ENCODE measurements at places on chromosomes 2 and 18.
A peak's percentile ranks its signal among the peaks of the same experiment; 100 is the strongest.

GRCh38 chr2:55946793-55947192, 23.2 kb upstream of the EFEMP1 start:
- DNase-seq = no peak

DNA sequence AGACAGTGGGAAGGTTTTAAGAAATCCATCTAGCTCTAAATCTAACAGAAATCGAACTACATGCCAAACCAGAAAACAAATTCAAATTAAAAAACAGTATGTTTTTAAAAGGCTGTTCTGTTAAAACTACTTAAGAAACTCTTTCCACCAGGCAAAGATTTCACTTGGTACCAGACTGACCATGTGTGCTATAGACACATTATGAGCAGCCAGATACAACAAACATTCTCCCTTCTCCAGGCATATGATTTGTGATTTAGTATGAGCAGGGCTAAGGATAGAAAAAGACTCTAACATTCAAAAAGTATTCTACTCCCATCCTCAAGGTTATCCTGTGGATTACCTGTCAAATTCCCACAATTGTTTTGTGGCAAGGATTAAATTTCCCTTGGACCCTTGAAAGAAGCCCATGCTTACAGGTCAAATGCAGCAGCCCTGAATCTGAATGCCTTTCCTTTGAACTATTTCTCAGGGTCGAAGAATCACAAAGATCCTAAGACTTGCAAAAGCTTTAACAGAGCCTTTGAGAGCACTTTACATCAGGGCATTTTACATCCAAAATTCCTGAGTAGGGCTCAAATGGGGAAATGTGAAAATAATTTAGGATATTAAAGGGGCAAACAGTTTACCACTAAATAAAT, 42.5 kb upstream of the TTC32 start:
- DNase-seq = no peak

- no peak for DNase-seq
Observed at GRCh38 chr2:110955556-110955955, 165.2 kb upstream of the BCL2L11 start.

GRCh38 chr2:157236404-157236803, 21.1 kb upstream of the GALNT5 start:
- no peak for DNase-seq

- DNase-seq = no peak
Observed at GRCh38 chr2:79734518-79734917, 221.7 kb downstream of the CTNNA2 start.

DNA sequence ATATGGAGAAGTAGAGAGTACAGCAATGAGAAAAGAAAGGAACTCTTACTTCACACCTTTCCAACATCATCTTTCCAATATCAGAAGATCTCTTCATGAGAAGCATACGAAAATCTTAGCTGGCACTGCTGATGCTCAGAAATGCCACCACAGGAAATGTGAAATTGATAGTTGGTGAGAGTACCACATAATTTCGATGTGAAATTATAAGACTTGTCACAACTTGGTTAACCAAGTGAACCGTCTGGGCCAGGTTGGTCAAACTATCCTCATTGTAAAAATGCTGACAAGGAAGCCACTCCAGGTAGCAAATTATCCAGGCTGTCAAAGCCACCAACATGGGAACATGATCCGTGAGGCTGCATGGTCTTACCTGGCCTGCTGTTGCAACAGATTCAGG, 66.5 kb downstream of the EPG5 start:
- DNase-seq = no peak

DNA sequence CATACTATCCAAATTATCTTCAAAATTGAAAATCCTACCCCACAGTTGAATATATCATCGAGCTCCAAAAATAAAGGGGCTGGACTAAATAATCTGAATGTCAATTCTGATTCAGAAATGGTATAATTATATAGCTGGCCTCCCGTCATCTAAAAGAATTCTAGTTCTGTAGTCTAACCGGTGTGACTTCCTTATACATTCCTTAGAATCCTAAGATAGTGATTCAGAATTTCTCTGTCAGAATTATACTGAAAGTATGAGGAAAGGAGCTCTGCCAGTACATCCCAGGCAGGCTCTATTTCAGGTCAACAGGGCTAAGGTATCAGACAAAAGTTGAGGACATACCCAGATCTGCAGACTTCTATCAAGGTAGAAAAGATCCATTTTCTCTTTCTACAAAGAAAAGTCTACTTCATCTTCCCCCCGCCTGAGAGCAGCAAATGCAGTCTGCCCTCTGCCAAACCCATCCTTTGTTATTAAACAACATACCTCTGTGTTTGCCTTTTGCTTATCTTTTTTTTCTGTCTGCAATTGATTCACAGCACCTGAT, 128.5 kb downstream of the METTL4 start:
- DNase-seq = peak; percentile 64

- no peak for DNase-seq
Observed at GRCh38 chr2:45707661-45708060, 56.2 kb downstream of the PRKCE start.

GRCh38 chr2:108923019-108923700, 65.9 kb downstream of the EDAR start:
- DNase-seq = no peak

- DNase-seq = no peak
Observed at GRCh38 chr2:240884745-240885144, 11.2 kb downstream of the MAB21L4 start.

DNA sequence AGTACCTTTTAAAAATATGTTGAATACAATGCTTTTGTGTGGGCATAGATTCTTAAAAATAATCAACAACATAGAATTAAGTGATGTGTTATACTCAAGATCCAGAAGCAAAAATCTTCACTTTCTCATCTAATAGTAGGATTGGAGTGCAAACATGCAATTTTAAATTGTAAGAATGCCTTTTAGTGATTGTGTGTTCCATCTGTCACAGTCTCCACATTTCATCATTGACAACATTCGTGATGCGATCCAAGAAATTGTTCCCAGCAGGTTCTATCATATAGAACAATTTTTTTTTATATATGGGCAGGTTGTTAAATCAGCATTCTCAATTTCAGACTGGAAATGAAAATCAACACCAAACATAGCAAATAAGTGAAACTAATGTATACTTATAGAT, 1671.8 kb upstream of the SLC39A10 start:
- DNase-seq = no peak

DNA sequence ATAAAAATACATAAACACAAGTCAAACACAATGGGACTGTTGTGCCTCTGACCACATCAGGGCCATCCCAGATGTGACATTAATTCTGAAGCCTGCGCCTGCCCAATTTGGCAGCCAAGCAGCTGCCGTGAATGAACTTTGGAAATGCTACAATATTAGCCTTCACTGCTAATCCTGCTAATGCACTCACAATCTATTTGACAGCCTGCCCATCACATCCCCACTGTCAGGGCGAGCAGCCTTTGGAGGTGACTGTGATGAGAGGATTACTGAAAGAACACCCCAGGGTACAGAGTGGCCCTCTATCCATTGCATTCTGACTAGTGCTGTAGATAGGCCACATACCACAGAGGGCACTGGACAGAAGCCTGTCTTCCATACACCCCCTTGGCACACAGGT, 21.6 kb downstream of the OSR1 start:
- DNase-seq = no peak

GRCh38 chr2:189609853-189610252, 29.3 kb upstream of the SLC40A1 start:
- DNase-seq = no peak

DNA sequence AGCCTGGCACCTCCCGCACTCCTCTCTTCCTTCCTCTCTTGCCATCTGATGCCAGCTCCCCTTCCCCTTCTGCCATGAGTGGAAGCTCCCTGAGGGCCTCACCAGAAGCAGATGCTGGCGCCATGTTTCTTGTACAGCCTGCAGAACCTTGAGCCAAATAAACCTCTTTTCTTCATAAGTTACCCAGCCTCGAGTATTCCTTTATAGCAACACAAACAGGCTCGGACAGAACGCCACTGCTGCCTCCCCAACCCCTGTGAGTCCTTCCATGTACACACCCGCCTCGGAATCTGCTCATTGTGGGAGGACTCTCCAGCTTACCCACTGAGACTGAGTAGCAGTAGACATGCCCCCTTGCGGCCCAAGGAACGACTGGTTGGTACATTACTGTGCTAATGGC, 8.3 kb upstream of the RPS7 start:
- no peak for DNase-seq

DNA sequence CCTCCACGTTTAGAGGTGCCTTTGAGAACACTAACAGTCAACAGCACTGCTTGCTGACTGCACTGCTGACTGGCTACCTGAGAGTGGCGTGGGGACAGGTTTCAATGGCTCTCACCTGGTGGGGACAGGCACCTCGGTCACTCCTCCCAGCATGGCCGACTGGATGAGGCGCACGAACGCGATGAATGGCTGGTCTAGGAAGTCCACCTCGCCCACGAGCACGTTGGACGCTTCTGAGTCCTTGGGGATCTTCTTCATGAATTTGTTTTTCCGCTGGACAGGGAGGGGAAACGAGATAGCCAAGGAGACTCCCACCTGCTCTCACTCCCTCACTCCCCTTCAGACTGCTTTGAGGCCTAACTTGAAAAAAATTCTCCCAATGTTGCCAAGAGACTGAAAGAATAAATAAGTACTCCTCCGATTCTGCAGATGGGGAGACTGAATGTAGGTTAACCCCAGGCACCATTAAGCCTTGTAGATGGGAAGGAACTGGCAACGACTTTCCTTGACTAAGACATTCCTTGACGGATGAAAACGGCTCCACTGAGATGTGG, 57.3 kb downstream of the MTHFD2 start:
- no peak for DNase-seq

DNA sequence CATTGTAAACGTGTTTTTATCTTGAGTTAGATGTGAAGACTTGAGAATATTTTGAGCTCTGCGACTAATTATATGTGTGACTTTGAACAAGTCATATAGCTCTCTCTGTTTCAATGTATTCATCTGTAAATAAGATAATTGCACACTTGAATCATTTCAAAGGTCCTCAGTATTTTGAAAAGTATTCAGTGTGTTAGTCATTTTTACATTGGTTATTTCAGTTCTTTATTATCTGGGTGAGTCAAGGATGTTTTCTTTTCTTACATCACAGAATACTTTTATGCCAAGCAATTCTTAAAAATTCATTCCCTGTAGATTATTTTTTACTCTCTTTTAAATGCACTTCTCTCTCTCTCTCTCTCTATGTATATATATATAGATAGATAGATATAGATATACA, 1098.0 kb upstream of the ZEB2 start:
- peak; percentile 74 for DNase-seq

- no peak for DNase-seq
Observed at GRCh38 chr2:230924470-230925341, at the start of gene GPR55. GPR55 (minus strand) TSS chr2:230925242; CDS start chr2:230910962, 14,280 bp downstream.

GRCh38 chr2:22124003-22124402, 1000.2 kb downstream of the TDRD15 start:
- no peak for DNase-seq

DNA sequence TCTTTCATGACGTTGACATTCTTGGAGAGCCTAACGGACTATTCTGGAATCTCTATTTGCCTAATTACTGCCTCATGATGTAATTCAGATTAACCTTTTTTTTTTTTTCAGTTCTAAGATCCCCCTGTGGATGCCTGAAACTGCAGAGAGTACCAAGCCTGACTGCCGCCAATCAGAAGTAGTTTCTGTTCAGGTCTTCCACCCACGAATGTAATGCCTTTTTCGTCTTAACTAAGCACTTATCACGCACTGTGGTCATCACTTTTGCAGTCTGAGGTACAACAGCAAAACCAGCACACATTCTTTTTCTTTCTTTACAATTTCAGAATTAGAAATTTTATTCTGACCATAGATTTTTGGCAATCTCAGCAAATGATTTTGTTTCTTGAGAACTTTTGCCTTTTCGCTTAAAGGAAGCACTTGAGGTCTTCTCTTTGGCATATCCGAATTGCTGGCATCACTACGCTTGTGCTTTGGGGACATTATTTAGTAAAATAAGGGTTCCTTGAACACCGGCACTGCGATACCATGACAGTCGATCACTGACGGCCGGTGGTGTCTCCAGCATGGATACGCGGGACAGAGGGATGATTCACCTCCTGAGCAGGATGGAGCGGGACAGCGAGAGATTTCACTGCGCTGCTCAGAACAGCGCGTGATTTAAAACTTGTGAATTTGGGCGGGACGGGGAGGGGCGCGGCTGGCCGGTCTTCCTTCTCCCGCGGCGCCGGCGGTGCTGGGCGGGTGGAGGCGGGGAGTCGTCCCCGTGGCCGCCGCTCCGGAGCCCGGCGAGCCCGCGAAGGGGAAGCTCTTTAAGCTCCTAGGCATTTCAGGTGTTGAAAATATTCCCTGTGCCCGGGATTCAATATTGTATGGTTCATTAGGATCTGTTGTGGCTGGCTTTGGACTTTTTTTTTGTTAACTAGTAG, 32.0 kb upstream of the GPR55 start:
- DNase-seq = peak; percentile 48

DNA sequence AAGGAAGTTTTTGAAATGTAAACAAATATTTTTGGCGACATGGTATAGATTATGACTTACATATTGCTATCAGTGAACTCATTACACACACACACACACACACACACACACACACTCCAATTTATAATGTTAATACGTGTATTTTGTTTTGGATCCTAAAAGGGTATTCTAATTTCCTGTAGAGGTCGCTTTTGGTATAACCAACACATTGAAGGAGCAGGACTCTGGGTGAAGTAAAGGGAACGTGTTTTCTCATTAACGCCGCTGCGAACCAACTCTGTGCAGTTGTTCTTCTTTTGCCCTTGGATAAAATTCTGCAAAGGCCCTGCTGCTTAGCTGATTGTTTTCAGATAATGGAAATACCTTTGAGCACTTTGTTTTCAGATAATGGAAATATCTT, 190.4 kb downstream of the PMAIP1 start:
- no peak for DNase-seq

- DNase-seq = no peak
Observed at GRCh38 chr2:68748568-68748967, 14.0 kb downstream of the ARHGAP25 start.

DNA sequence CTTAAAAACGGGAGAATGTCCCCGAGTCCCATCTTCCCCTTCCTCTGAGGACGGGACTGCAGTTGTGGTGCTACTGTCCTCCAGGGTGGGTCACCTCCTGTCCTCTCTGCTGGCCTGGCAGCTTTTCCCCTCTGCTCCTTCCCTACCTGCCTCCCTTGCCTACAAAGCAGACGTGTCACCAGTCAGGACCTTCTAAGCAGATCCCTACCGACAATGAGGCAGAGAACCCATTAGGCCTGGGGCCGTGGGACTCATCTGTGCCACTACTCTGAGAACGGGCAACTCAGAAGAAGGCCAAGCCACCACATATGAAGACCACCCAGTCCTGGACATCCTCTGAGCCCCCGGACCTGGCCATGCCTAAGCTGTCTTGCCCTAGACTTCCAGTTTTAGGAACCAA, 103.0 kb upstream of the TEX51 start:
- no peak for DNase-seq

All from fibroblast of skin of right biceps (primary cell).